NCI-H187 treated with DMSO at 0.1 percent for 48 hours (cell line): ENCODE measurements at places on chromosomes 1 and 21.

DNA sequence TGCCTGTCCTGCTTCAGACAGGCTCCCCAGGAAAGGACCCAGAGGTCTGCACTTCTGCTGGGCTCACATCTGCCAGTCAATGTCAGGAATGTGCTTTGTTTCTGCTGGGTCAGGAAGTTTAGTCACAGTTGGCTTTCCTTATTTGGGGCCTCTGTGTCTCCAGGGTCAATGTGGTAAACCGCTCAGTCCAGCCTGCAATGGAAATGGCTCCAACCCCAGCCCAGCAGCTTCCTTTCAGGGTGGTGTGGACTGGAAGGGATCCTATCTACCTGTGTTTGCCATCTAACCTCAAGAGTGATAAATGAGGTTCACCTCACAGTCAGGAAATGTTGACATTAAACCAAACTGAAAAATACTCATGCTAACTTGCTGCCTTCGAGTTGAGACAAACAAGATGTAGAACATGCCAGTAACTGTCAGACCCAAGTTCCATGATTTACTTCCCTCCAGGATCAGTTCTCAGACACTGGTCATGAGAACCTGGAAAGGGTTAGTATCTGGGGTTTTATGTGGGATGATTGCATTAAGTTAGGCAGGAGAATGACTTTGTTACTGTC is 20.3 kb downstream of the ENO1 start:
- no peak for DNase-seq

DNA sequence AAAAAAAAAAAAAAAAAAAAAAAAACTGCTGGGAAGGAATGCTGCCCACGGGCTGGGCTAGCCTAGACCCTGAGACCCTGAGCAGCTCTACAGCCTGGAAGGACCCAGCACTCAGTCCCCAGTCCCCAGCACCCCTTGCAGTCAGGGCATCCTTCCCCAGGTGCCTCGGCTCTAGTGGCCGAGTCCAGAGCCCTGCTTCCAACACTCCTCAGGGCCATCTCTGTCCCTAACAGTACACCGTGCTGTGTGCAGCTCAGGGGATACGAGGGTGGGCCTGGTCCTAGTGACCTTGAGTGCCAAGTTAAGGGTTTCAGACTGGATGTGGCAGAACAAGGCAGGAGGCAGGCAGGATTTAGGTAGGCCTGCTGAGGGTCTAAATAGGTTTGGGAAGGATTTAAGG is 50.2 kb upstream of the LRP8 start:
- no peak for DNase-seq

DNA sequence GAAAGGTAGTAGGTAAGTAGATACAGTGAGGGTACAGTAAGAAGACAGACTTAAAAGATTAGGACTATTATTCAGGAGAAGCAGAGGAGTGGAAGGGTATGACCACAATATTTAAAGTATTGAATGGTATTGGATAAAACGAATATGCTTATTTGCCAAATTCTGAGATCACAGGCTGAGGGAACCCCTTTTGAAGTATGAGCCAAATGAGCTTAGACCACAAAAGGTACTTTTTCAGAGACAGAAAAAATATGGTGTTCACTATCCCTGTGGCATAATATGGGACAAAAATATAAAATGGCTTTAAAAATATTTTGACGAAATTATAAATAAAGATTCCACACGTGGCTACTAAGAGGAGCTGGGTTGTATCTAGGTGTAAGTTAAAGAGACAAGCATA is 880 bp upstream of the MTF2 start:
- no peak for DNase-seq

- DNase-seq = no peak
These were observed 112.3 kb downstream of the PRRX1 start for GRCh38 chr1:170776252-170776651.

- no peak for DNase-seq
These were observed 485.5 kb downstream of the PTPRC start for GRCh38 chr1:199124351-199124750.

- DNase-seq = no peak
These were observed 41.1 kb upstream of the SRP9 start for GRCh38 chr1:225736437-225737098.

GRCh38 chr1:56570924-56571372 is 8.4 kb downstream of the PLPP3 start:
- no peak for DNase-seq

GRCh38 chr21:36041910-36042309 is 18.4 kb downstream of the SETD4 start:
- no peak for DNase-seq

- DNase-seq = no peak
These were observed 5.3 kb downstream of the PLXNA2 start for GRCh38 chr1:208238710-208239472.

GRCh38 chr1:41810446-41810845 is 108.3 kb downstream of the HIVEP3 start:
- DNase-seq = no peak

DNA sequence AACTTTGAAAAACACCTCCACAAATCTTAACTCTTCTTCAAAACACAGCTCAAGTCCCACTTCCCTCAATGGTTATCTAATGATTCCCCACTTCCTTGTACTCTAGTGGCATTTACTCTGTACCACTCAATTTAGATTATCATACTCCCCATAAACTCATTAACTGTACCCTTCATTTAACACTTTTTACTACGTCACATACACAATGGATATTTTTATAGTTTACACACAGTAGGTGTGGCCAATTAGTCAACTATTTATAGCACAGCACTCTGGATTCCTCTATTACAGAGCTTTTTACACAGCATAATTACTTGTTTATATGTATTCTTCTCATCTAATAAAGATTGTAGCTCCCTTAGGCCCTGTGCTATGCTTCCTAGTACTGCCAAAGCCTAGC is 62.1 kb downstream of the FOXJ3 start:
- DNase-seq = no peak

- DNase-seq = no peak
These were observed 91.5 kb upstream of the F3 start for GRCh38 chr1:94633051-94633450.

DNA sequence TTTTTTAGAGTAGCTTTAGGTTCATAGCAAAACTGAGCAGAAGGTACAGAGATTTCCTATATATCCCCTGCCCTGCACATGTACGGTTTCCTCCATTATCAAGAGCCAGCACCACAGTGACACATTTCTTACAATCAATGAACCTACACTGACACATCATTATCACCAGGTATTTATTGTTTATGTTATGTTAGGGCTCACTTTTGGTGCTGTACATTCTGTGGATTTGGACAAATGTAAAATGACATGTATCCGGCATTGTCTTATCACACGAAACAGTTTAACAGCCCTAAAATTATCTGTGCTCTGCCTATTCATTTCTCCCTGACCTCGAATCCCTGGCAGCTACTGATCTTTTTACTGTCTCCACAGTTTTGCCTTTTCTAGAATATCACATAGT is 93.7 kb upstream of the DPH5 start:
- DNase-seq = no peak

DNA sequence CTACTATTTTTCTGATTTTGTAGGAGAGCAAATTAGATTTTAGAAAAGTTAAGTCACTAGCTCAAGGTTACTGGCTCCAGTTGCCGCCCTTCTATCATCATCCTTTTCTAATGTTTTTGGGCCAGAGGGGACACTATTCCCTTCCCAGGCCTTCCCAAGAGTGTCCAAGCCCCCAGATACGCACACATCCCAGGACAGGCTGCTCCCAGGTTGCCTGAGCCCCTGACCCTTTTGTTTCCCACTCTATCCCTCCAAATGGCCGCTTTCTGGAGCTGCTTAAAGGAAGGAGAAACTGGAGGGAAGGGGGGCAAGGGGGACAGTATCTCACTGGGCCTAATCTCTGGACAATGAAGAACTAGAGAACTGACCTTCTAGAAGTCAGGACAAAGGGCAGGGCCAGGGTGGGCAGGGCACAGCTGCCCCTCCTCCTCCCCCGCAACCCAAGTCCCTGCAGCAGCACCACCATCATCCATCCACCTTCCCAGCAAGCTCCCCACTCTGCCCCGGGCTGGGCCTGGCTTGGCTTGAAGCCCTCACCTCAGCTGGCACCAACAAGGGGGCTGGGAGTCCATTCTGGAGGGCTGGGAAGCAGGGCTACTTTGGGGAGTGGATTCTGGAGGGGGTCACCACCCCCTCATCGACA is 1.1 kb upstream of the MAP7D1 start:
- DNase-seq = no peak

DNA sequence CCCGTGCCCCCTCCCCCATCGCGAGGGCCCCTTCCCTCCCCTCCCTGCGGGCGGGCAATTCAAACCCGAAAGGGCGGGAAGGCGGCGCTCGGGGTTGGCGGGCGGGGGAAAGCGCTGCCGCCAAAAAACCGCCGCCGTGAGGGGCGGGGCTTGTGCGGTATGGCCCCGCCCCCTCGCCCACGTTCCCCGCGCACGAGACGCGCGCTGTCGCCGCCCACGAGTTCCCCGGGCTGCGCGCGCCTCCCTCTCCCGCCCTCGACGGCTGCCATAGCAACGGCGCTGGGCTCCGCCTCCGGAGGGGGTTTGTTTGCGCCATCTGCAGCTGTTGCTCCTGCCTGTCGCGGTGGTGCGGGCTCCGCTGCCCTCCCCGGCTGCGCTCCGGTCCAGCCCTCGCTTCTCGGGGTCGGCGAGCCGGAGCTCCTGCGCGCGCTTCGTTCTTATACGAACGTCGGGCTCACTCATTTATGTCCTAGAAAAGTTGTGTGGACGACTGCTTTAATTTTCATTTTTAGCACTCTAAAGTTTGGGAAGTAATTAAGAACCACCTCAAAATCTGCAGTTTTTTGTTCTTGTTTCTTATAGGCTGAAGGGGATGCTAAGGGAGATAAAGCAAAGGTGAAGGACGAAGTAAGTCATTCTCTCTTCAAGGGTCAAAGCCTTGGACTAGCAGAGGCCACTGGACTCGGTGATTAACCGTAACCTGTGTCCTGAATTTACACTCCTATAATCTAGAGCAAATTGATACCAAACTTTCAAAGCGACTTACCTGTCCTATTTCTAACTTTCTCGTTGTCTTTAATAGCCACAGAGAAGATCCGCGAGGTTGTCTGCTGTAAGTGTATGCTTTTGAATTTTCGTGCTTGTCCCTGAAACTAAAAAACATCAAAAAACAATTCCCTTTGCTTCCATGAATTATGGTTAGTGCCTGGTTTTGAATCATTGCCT is 933 bp downstream of the HMGN2 start:
- DNase-seq = no peak

- no peak for DNase-seq
These were observed 149.0 kb downstream of the TOMM20 start for GRCh38 chr1:234979296-234980279.

DNA sequence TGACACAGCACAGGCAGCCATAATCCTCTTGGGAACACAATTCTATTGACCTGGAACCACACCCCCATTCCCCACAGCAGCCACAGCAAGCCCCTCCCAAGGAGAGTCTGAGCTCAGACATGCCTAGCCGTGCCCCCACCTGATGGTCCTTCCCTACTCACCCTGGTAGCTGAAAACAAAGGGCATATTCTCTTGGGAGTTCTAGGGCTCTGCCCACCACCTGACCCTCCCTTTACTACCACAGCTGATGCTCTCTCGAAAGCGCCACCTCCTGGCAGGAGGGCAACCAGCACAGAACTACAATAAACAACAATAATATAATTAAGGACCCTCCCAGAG is 184.8 kb upstream of the COA6 start:
- peak; percentile 18 for DNase-seq

- DNase-seq = no peak
These were observed 16.3 kb downstream of the GPBP1L1 start for GRCh38 chr1:45669859-45670655.

DNA sequence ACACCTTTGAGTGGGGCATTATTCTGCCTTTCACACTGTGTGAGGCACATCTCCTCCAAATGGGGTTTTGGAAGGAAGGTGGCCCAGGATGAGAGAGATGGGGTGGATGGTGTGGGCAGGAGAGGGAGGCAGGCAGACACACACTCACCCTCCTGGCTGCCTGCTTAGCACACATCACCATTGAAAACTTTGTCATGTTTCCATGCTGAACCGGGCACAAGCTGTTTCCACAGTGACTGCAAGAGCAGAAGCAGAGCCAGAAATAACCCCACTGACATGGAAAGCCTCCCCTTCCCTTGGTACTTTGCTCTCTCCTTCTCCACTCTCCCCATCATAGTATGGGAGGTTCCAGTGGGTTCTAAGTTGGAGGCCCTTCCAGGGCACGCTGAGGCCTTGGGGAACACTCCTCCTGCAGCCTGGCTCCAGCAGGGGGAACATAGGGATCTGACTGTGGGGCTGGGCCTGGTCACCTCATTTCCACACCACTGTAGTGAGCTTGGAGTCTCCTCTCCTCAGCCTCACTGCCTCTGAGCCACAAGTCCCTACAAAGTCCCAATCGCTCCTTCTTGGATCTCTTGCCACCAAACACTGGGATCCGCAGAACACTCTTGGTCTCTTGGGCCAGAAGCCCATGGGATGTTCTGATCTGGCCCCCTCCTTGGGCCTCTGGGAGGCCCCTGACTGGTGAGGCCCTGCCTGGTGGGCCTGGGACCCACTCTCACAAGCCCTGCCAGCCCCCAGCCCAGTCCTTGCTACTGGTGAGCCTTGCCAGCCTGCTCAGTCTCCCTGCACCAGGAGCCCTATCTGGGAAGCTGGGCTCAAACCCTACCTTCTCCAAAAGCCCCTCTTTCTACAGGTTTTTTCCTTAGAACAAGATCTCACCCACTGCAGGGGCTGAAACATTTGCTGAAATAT is 163.0 kb upstream of the EDN2 start:
- no peak for DNase-seq
